ENCODE measurements at places on chromosomes 11 and 22.

DNA sequence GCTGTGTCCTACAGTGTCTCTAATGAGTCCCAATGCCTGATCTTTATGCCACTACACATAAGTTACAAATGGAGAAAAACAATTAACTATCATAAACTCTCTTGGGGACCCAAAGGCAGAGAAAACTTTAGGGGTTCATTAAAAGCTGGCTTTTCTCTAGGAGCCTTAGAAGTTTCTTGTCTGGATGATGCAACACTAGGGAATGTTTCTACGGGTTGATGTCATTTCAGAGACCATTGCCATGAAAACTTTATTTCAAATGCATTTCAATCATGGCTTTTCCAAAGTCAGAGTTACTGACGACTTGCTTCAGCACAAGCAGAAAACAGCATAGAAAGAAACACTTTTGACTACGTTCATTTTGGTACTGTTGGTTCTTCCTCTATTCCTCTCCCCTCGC is 8.5 kb upstream of the OR8B12 start:
- no peak for DNase-seq

DNA sequence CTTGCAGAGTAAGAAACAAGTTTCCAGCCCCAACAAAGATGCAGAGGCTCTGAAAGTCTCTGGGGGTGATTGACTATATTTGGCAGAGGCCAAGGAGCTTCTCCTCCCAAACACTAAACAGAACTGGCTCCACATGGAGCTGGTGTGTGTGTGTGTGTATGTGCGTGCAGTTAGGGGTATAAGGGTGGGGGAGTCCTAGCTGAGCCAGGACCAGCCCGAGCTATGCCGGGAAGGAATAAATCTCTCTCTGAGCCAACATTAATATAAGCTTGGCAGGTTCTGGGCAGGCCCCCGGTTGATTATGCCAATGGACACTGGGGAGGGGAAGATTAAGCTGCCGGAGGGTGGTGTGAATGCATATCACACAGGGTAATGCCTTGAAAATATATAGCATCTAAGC is 324.2 kb downstream of the MIAT start:
- DNase-seq, result no peak

DNA sequence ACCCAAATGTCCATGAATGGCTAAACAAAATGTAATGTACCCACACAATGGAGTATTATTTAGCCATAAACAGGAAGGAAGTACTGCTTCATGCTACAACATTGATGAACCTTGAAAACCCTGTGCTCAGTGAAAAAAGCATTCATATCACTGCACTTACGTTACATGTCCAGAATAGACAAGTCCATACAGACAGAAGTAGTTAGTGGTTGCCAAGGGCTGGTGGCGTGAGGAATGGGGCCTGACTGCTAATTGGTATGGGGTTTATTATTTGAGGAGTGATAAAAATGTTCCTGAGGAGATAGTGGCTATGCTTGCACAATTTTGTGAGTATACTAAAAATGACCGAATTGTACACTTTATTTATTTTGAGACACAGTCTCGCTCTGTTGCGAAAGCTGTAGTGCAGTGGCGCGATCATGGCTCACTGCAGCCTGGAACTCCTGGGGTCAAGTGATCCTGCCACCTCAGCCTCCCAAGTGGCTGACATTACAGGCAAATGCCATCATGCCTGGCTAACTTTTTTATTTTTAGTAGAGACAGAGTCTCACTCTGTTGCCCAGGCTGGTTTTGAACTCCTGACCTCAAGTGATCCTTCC is 7.7 kb upstream of the SYVN1 start:
- DNase-seq, result no peak

GRCh38 chr11:28738549-28738948 is 630.4 kb downstream of the METTL15 start:
- no peak for DNase-seq

GRCh38 chr11:110410651-110411050 is 19.1 kb upstream of the FDX1 start:
- no peak for DNase-seq

DNA sequence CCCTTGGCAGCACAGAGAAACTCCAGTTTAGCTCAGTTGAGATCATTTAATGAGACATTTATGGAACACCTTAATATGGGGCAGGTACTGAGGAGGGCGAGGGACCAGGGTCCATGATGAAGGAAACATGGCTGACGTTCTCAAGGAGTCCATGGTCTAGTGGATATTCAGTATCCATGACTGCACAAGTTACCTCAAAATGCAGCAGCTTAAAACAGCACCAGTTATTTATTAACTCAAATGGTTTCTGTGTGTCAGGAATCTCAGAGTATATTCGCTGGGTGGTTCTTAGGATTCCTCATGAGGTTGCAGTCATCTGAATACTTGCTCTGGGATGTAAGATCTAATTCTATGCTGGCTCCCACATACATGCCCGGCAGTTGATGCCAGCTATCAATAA is 346.8 kb downstream of the LARGE1 start:
- no peak for DNase-seq

GRCh38 chr11:2534134-2534956 is 89.5 kb downstream of the KCNQ1 start:
- no peak for DNase-seq

DNA sequence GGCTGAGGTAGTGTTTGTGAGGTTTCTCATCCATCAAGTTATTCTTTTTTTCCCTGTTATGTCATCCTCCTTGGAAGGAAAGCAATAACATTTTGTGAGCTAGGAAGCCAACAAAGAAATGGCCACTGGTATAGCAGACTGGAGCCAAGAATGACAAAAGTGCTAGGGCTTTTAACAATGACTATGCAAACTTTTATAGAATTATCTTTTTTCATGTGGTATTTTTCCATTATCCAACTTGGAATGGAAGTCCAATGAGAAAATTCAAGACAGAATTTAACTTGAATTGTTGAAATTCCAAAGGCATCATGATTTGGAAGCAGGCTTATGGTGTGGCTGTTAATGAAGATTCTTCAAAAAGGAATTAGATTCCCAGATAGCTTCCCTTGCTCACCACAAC is 216.4 kb upstream of the PDGFD start:
- DNase-seq, result no peak

DNA sequence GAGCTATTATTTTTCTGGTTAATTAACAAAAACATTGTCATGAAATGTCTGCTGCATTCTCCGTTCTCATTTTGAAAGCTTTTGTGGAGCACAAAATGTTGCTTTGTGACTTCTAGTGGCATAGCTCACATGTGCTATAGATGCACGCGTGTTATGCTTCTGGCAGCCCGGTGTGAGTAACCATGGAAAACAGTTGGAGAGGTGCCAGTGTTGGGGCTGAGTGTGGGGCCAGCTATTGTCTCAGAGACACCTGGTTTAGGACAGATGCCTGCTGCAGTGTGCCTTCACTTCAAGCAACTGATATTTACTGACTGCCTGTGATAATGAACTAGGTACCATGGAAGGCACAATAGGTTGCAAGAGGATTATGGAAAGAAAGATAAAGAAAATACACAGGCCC is 760.6 kb downstream of the NTM start:
- no peak for DNase-seq

- no peak for DNase-seq
Measured at GRCh38 chr22:25942856-25943411, 200.9 kb downstream of the MYO18B start.

DNA sequence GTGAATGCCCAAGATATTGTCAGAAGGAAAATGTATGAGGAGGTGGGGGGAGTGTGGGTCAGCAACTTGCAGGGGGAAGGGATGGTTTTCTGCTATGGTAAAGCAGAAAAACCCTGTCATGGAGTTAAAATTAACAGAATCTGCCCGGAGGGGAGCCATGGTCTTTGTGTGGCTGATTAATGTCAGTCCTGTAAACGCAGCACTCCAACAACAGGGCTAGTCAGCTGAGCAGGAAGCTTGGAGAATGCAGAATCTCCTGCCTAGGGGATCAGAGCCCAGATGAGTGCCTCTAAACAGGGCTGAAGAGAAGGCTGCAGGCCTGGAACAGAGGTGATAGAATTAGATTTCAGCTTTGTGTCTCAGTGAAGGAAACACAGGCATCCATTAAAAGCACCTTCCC is 140.9 kb upstream of the MTNR1B start:
- DNase-seq, result no peak

- DNase-seq, result no peak
Measured at GRCh38 chr11:105673089-105673488, 63.2 kb downstream of the GRIA4 start.

DNA sequence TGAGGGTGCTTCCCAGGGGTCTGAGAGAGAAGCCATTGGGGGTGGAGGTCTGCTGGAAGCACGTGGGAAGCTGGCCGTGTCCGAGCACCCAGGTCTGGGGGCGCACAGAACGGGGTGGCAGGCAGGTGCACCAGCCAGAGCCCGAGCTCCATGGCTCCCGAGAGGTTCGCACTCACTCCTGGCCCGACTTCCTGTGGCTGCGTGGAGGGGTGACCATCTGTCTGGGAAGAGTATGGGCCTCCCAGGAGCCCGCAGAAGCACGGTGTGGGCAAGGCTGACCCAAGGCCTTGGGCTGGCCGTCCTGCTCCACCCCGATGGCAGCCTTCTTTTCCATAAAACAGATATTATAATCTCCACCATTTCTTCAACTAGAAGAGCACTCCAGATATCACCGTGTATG is 256.0 kb upstream of the B3GAT1 start:
- DNase-seq, result no peak

DNA sequence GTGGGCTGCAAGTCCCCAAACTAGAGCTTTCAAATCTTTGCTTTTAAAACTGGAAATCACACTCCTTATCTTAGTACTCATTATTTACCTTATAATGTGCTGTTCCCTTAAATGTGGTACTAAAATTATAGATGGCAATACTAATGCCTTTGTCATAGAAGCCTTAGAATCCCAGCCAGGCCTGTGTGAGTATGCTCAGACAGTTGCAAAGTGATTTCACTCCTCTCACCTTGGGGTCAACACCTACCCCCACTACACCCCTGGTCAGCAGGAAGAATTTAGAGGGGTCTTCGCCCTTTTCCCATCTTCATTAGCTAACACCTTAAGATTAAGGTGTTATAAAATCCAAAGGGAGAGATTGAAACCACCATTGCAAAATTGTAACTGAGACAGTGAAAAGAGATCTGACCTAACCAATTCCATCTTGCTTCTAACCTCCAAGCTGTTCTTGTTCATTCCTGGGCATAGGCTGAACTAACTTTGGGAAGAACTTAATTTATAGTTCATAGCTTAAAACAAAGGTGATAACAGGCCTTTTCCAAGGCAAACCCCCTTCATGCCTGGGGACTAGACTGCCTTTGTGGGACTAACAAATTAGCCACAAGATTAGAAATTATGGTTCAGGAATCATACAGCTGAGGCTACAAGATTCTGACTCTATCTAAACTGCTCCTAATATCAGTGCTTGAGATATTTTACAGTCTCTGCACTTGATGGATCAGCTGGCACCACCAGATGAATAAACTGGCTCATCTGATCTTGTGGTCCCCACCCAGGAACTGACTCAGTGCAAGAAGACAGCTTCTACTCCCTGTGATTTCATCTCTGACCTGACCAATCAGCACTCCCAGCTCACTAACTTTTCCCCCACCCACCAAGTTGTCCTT is 10.4 kb upstream of the MRPL17 start:
- peak; percentile 53 for DNase-seq

DNA sequence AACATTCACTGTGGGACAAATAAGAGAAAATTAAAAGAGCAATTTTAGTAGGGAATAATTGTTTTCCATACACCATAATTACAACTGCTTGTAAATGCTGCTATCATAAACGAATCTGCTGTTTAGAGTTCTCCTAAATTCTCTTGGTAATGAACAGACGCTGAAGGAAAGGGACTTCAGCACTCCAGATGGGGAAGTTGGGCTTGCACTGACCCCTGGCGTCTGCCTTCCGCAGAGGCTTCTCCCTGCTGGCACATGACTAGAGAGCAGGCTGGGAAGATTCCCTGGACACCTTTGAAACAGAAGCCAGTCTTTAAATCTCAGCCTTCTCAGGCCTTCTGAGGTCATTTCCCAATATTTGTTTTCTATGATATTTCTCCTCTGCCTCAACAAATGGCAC is 84.1 kb downstream of the NXPE2 start:
- DNase-seq, result no peak

DNA sequence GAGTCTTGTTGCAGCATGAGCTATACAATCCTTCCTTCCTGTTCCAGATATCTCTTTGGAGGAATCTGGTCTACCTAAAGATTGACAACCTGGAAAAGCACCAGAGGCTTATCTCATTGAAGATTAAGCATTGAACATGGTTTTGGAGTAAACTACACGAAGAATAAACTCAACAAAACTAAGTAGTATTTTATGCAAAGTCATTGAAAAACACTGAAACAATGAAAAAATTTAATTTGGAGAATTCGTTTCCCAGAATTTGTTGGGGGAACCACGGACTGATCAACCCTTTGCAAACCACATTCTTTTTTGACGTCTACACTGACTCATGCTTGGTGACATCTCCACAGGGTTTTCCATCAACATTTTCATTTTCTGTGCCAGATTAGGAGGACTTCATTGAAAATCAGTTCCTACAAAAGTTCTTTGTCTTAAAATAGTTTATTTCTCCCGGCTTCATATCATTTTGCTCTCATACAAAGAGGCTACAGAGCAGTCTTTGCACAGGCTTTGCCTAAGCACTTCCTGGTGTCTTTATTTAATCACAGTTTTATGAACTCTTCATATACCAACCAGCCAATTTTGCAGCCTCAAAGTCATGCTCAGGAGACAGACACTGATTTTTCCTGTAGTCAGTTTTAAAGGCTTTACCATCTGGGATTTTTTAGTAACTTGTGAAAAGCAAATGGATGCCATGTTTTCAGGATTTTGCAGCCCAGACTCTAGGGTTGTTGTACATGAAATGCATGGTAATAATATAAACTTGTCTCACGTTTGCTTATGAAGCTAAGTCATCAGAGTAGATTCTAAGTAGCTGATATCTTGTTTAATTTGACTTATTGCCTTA is 186.3 kb downstream of the C11orf91 start:
- no peak for DNase-seq

- DNase-seq, result no peak
Measured at GRCh38 chr22:38870791-38871359, 1.1 kb downstream of the CBX6 start.

GRCh38 chr11:70625582-70626518 is 227.5 kb downstream of the CTTN start:
- no peak for DNase-seq

- DNase-seq, result no peak
Measured at GRCh38 chr22:49551897-49552614, 275.6 kb downstream of the BRD1 start.

GRCh38 chr11:12592283-12592682 is 81.9 kb upstream of the TEAD1 start:
- DNase-seq, result no peak

GRCh38 chr11:67355794-67356386 is 2.5 kb upstream of the POLD4 start:
- DNase-seq, result no peak

GRCh38 chr11:96260067-96260511 is 82.9 kb downstream of the MAML2 start:
- DNase-seq, result no peak
